Amniotic epithelial cell (primary cell): ENCODE measurements at places on chromosomes 2 and 18.

DNA sequence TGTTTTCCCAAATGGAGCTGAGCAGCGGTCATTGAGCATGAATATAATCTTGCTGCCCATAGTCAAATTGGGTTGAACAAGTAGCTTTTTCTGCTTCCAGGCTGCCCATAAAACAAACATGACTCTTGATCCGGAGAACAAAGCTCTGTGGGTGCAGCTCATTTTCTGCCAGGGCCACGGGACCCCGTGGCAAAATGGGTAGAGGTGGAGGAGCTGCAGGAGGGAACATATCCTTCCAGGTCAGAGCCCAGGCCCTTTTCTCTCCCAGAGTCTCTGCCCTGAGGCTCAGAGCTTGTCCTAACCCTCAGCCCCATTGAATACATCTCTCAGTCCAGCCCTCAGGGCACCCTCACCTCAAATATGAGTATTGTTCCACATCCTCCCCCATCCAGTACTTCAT lies 151.6 kb upstream of the TWIST2 start:
- no peak for DNase-seq

DNA sequence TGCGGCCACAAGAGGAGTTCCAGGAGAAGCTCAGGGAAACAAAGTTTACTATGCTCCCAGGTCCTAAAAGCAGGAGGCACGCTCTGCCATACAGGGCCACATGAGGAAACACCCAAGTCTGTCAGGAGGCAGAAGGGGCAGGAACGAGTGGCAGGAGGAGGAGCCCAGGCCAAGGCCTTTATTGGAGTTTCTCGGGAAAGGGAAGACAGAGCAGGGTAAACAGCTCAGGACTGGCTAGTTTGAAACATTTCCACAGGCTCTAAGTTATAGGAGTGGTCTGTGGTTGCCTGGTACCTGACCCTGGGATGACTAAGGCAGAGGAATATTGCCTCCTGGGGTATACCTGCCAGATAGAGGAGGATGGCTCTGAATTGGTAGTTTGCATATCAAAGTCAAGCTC lies 3.7 kb upstream of the ZNF638 start:
- DNase-seq: no peak

DNA sequence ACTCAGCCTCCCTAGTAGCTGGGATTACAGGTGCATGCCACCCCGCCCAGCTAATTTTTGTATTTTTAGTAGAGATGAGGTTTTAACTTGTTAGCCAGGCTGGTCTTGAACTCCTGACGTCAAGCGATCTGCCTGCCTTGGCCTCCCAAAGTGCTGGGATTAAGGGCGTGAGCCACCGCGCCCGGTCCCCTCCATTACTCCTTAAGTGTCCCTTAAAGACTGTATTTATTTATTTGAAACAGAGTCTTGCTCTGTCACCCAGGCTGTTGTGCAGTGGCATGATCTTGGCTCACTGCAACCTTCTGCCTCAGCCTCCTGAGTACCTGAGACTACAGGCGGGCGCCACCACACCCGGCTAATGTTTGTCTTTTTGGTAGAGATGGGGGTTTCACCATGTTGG lies 148.6 kb downstream of the TGIF1 start:
- DNase-seq: no peak

GRCh38 chr18:28594034-28594433 lies 417.1 kb upstream of the CDH2 start:
- peak; percentile 34 for DNase-seq

GRCh38 chr2:85195956-85196355 lies 62.8 kb downstream of the TCF7L1 start:
- no peak for DNase-seq

DNA sequence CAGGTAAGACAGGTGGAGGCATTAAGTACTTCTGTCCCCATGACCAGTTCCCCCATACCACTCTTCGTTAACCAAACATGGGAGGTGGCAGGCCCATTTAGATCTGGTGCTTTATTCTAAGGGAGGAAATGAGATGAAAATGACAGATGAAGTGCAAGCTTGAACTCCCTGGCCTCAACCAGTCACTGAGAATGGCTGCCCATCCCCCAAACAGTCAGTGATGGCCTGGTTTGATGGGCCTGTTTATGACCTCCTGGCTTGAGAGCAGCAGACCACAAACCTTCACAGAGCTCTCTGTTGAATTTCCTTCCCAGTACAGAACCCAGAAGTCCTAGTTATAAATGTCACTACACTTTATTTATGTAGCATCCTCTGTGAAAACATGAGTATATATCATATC lies 31.1 kb downstream of the EPAS1 start:
- peak; percentile 57 for DNase-seq

DNA sequence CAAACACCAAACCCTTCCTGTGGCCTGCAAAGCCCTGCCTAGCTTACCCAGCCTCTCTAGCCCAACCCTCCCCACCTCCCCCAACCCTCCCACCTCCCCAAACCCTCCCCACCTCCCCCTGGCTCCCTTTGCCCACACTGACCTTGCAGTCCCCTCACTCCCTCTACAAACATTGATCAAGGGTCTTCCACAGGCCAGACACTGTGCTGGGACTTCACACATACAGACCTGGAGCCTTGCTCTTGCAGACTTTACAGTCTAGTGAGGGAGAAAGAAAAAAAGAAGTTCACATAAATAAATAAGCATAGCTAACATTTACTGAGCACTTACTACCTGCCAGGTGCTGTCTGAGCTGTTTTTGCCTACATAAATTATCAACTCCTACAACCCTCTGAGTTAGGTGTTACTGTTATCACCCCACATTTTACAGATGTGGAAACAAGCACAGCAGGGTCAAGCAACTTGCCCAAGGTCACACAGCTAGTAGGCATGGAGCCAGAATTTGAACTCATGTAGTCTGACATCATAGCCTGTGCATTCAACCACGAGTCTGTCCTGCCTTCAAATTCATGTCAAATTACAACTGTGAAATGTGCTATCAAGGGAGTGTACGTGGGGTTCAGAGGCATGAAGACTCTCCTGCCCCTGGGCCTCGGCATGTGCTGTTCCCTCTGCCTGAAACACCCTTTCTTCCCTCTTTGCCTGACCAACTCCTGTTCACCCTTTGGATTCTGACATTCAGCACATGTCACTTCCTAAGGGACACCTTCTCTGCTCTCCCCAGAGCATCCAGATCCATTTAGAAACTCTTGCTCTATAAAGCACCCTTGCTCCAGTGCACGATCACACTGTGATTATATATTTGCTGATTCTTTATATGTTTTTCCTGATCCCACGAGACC lies 209.9 kb downstream of the TNS1 start:
- peak; percentile 24 for DNase-seq

DNA sequence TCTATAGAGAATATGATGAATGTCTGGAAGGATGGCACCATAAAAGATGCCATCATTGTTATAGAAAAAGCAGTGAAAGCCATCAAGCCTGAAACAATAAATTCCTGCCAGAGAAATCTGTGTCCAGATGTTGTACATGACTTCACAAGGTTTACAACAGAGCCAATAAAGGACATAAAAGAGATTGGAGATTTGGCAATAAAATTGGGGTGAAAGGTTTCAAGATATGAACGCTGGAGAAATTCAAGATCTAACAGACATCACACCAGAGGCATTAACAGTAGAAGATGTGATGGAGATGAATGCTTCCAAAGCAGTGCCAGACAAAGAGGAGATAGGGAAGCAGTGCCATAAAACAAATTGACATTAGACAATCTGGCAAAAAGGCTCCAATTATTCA lies 518.8 kb upstream of the ACVR2A start:
- DNase-seq: no peak

DNA sequence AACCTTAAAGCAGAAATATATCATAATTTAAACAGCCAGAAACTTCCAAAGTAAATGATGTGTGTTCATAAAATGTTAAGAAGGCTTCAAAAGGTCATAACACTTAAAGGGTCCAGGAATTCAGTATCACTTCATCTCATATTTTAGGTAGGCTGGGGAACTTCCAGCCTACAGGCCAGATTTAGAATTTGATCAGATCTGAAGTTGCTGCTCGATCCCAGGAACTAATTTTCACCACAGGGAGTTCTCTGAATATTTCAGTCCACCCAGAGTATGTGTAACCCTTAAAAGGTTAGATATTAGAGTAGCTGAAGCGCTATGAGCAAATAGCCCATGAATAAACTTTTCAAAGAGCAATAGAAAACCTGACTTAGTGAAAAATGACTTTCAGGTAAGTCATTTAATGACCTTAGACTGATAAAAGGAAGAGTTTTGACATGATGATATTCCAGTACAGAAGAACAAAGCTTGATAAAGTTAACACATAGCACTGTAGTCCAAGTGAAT lies 1.7 kb downstream of the WIPF1 start:
- no peak for DNase-seq

- DNase-seq: peak; percentile 16
These were observed at the start of gene SESTD1 for GRCh38 chr2:179264368-179265081. Gene SESTD1, minus strand, starts transcription at chr2:179264832. Its CDS starts 72,991 bp downstream, at chr2:179191841.
